ENCODE measurements at places on chromosomes 3 and 15.

DNA sequence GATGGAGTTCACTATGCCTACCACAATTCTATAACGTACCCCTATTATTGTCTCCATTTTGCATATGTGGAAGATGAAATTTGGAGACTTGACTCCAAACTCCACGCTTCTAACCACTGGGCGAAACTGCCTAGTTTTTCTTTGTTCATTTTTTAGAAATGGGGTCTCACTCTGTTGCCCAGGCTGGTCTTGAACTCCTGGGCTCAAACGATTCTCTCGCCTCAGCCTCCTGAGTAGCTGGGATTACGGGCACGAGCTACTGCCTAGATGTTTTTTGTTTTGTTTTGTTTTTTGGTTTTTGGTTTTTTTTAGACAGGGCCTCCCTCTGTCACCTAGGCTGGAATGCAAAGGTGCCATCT, 584 bp upstream of the RPL32 start:
- no peak for DNase-seq

- DNase-seq = no peak
These were observed 125.4 kb upstream of the CCDC54 start for GRCh38 chr3:107251819-107252218.

DNA sequence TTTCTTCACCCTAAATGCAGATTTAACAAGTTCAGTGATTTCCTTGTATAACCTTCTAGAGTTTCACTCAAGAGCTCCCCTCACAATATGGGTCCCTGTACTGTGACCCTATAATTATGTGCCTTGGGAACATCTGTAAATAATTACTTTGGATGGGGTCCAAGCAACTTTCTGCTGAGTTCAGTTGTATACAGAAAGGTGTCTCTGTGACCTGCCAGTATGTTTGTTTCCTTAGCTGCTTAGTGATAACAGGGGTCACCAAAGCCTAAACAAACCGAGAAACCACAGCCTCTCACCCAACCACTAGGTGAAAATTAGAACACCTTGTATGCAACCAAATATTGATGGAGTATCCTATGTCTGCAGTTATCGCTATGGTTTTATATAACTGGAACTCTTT, 29.8 kb upstream of the SLC25A36 start:
- no peak for DNase-seq

DNA sequence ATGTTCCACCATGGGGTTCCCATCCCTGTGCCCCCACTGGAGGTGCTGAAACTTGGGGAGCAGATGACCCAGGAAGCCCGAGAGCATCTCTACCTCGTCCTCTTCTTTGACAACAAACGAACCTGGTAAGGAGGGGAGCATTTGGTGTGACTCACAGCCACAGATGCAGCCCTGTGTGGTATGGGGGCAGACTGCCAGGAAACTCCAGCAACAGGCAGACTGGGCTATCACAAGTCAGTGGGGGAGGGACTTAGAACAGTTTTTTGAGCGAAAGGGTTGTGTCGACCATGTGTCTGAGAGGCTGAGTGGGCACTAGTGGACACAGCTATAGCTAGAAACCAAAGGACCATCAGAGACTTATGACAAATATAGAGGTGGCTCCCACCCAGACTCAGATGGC, 3.4 kb upstream of the OGG1 start:
- DNase-seq = no peak

DNA sequence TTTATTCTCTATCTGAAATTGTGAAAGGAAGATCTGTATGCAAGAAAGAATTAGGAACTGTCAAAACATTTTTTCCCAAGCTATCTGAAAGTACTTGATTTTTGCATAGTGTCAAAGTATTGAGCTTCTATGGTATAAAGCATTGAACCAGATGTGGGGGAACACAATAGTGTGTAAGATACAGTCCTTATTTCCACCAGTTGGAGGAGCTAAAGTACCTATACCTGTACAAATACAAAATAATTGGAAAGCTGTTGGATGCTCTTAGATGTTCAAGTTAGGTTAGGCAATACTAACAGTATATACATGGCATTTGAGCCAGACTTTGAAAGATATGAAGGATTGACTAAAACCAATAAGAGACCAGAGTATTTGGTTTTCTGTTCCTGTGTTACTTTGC, 148.4 kb downstream of the B3GALNT1 start:
- DNase-seq = no peak
